ENCODE measurements at places on chromosomes 11 and 22.

DNA sequence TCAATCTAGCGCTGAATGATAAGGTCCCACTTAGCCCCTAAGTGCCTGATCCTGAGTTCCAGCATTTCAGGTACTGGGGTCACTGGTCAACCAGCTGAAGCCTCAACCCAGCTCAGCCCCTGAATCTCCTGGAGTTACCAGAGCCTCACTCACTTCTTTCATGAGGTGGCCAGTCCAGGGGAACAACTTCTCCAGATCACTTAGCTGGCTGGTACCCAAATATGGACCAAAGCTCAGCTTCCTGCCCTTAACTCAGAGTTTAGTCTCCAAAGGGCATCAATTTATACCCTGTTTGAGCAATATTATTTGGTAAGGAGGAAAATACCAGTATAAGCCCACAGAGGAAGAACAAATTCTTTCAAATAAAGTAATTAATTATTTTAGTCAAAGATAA is 105.6 kb downstream of the SLC1A2 start:
- no peak for DNase-seq

DNA sequence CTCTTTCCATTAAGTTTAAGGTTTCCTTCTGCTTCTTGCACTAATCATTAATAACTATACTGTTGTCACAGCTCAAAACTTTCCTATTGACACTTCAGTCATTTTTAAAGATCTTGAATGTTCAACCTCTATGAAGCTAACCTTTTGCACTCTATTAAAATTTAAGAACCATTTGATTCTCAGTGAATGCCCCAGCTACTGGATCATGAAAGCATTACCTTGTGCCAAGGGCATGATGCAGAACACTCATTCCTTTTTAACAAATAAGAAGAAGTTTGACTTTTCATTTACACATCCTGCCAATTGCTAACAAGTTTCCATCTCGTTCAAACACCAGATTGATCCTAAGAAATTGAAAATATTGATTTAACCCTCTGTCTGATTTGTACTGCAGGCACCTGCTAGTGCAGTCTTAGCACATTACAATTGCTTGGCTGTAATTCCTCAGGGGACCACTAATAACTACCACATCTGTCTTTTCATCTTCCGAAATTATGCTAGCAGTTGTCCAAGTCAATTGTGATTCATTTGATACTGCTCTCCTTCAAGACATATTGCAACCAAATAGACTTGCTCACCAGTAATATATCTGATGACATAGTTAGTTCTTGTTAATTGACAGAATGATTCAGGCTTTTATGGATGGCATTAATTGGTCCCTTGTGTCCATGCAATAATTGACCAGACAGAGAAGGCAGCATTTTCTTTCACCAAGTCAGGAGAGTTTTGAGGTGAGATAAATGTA is 158.4 kb downstream of the TEAD1 start:
- DNase-seq: no peak

DNA sequence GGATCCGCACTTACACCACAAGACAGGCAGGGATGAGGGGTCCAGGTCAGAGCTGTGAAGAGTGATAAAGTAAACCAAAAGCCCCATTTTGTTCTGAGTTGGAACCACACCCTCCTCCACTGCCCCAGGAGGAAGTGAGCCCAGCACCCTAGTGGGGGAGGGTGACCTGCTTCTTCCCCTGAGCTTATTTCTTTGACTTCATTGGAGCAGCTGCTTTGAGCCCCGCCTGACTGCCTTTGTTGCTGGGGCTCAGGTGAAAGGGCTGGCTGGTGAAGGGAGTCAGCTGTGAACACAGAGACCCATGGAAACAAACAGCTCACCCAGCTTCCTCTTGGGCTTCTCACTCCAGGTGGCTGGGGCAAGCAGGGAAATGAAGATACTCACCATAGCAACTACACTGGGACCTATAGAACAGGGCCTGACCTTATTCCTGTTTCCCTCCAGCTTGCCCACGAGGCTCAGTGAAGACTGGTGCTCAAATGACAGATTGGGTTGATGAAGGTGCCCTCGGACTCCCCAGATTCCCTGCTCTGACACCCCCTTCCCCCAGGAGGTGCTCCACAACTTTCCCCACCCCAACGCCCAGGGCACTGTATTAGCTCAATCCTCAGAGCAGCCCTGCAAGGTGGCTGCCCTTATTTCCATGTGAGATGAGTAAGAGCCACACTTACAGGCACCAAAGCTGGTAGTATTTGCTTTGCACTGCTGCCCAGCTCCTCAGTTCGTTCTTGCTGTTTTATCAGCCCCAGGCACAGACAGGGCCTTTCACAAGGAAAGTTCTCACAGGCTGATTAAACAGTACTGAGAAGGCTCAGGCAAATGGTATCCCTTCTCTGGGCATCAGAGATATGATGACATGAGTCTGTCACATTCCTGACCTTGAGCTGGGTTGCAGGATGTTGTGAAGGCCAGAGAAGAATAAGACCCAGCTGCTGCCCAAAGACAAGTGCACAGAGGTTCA is 2.4 kb downstream of the UCP2 start:
- DNase-seq: peak; percentile 52

- no peak for DNase-seq
Observed at GRCh38 chr11:124801014-124801413, 808 bp upstream of the MSANTD2 start.

DNA sequence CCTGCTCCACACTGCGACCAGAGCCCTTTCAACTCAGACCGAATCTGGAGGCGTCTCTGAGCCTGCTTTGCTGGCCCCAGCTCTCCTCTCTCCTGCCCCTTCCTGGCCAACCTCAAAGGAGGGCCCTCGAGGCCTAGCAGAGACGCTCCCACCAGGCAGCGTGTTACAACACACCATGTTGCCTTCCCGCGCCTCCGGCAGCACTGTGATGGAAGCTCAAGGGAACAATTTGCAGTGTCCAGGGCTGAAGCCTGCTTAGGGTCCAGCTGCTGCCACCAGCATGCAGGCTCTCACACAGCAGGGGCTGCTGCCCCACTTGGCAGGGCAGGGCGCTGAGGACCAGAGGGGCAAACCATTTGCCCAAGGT is 18.4 kb downstream of the LINC01488 start:
- no peak for DNase-seq

- no peak for DNase-seq
Observed at GRCh38 chr22:24440718-24441405, 13.5 kb downstream of the ADORA2A start.

All from stimulated activated CD8-positive, alpha-beta memory T cell treated with anti-CD3 and anti-CD28 coated beads, Interleukin-12 subunit alpha, Interleukin-12 subunit beta, amount 100 ng/mL, for 4 hours (primary cell).